A549 treated with ZK216348 at 1 μM for 4 hours (cell line): ENCODE measurements at places on chromosomes 6 and 20. TPM values are rescaled to one million over a fixed set of nuclear protein-coding genes. Genes with fewer than 3 reads are reported as not detected.

The SLC17A2 gene
- total RNA-seq: not detected in 5 replicates

The TRAPPC3L gene
- total RNA-seq: not detected in 5 replicates

The BCLAF1 gene
- total RNA-seq: 64.2 to 132 TPM (median 79.7 TPM) in 5 replicates

The ENPP1 gene
- 0.94 to 1.9 TPM (median 1.5 TPM) in 5 replicates for total RNA-seq

The RNF39 gene
- not detected in 5 replicates for total RNA-seq

The PSMA7 gene
- total RNA-seq: 428 to 596 TPM (median 576 TPM) in 5 replicates

The OR2H1 gene
- total RNA-seq: not detected in 5 replicates

The TFAP2D gene
- total RNA-seq: not detected in 5 replicates

The ECT2L gene
- not detected in 5 replicates for total RNA-seq

The WASF1 gene
- total RNA-seq: 8.1 to 13.8 TPM (median 12.4 TPM) in 5 replicates

The TFAP2A gene
- total RNA-seq: 11.7 to 15.9 TPM (median 14.2 TPM) in 5 replicates

The CDSN gene
- 0.11 TPM in 1 of 5 replicates, not detected in the others for total RNA-seq

The NRN1 gene
- 0.40 to 1.2 TPM (median 0.78 TPM) in 5 replicates for total RNA-seq

The CUL7 gene
- 5.2 to 9.4 TPM (median 8.0 TPM) in 5 replicates for total RNA-seq

The RBM12 gene
- total RNA-seq: 69.7 to 108 TPM (median 81.8 TPM) in 5 replicates

The GPANK1 gene
- 9.6 to 16.8 TPM (median 12.8 TPM) in 5 replicates for total RNA-seq

The KIF25 gene
- total RNA-seq: 0.12 TPM in 1 of 5 replicates, not detected in the others

The PDE10A gene
- total RNA-seq: 27.5 to 33.7 TPM (median 30.1 TPM) in 5 replicates

The EPHA7 gene
- 0.04 to 0.09 TPM (median 0.06 TPM) in 5 replicates for total RNA-seq

The OTOR gene
- not detected in 5 replicates for total RNA-seq

The MRPL14 gene
- total RNA-seq: 54.6 to 77.9 TPM (median 66.5 TPM) in 5 replicates

The ZC2HC1B gene
- total RNA-seq: not detected in 5 replicates

The AGER gene
- total RNA-seq: 1.5 to 3.1 TPM (median 2.6 TPM) in 5 replicates

The LY6G6D gene
- not detected in 5 replicates for total RNA-seq

The BPIFB1 gene
- total RNA-seq: 0.18 TPM in 1 of 5 replicates, not detected in the others

The SNX21 gene
- 6.9 to 12.6 TPM (median 11.5 TPM) in 5 replicates for total RNA-seq

The RIN2 gene
- total RNA-seq: 23.9 to 27.9 TPM (median 26.6 TPM) in 5 replicates

The PRPH2 gene
- 0.07 TPM in 1 of 5 replicates, not detected in the others for total RNA-seq

The SLC32A1 gene
- total RNA-seq: not detected in 5 replicates

The TGM3 gene
- total RNA-seq: 0.07 to 0.22 TPM (median 0.08 TPM) in 3 of 5 replicates, not detected in the others

The FRK gene
- 0.93 to 1.7 TPM (median 1.3 TPM) in 5 replicates for total RNA-seq

The ARHGAP40 gene
- not detected in 5 replicates for total RNA-seq

The FKBP1C gene
- 1.6 to 2.3 TPM (median 1.9 TPM) in 5 replicates for total RNA-seq

The WFDC2 gene
- not detected in 5 replicates for total RNA-seq

The OR2J3 gene
- not detected in 5 replicates for total RNA-seq

The HLA-DPA1 gene
- total RNA-seq: 0.05 TPM in 1 of 5 replicates, not detected in the others

The THEMIS gene
- not detected in 5 replicates for total RNA-seq

The THBD gene
- total RNA-seq: 49.6 to 85.8 TPM (median 71.5 TPM) in 5 replicates

The ASIP gene
- not detected in 5 replicates for total RNA-seq

The FABP7 gene
- total RNA-seq: not detected in 5 replicates

The C20orf144 gene
- 0.08 to 0.19 TPM in 2 of 5 replicates, not detected in the others for total RNA-seq

The NOTCH4 gene
- total RNA-seq: 0.42 to 0.88 TPM (median 0.63 TPM) in 5 replicates
